Cardiac septum (tissue), 1 donor: ENCODE measurements at places on chromosomes 3 and 15. TPM values are rescaled to one million over a fixed set of nuclear protein-coding genes. Genes with fewer than 3 reads are reported as not detected.

GRCh38 chr3:121545049-121545573, 677 bp downstream of the POLQ start:
- DNase-seq = no peak

- no peak for DNase-seq
Measured at GRCh38 chr15:86483936-86484335, 404.3 kb downstream of the AGBL1 start.

DNA sequence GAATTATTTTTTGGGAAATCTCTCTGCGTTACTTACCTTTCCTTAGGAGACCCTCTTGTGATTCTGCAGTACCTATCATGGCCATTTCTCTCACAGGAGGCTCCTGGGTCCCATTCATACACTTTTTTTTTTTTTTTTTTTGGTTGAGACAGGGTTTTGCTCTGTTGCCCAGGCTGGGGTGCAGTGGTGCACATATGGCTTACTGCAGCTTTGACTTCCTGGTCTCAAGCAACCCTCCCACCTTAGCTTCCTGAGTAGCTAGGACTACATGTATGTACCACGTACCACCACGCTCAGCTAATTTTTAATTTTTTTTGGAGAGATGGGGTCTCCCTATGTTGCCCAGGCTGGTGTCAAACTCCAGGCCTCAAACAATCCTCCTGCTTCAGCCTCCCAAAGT, 36.1 kb downstream of the TRAK1 start:
- no peak for DNase-seq

The SSUH2 gene
- 2.4 TPM for total RNA-seq

DNA sequence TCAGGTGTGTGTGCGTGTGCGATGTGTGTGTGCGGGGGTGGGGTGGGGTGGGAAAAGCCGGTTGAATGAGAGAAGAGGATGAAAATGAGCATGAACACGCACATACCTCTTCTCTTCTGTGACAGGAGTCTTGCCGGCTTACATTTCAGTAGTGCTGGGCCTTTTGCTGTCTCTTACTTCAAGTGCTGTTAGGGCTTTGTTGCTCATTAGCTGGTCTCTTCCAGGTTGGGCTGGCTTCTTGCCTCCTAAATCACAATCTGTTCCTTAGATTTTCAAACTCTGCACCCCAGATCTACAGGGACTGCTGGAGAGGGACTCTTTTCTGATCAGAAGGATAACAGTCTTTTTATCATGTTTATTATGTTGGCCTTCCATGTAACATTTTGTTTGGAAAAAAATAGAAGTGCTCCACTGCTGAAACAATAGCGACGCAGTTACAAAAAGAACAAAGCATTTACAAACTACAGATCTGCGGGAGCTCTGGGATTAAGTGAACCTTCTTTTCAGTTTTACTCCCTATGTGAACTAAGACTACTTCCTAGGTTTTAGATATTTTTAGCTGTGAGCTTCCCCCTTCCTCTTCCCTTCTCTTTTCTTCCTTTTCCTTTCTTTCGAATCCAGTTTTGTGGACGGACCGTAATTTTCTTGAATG, 48.5 kb downstream of the USP13 start:
- DNase-seq = no peak

GRCh38 chr15:73832657-73833056, 40.7 kb upstream of the TBC1D21 start:
- no peak for DNase-seq

DNA sequence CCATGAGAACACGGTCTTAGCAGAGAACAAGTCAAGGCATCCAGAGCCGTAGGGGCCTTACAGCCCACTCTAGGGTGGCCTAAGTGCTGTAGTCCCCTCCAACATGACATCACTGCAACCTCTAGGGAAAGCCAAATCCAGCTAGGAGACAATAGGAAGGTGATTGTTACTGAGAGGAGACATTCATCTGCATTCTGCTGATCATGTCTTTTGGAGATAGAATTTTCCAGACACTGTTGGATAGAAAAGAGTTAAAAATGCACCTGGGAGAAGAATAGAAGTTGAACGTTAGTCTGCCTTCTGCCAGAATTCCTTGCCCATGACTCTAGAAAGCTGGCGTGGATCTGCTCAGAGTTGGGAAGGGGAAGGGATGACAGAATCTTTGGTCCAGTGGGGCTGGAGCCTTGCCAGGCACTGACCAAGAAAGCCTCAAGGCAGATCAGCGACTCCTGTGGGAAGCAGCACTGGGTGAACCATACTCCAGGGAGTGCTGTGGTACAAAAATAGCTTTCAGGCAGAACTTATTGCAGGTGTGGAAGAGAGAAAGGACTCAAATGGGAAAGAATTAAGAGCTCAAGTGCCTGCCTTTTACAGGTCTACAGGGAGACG, 44.8 kb upstream of the RAF1 start:
- DNase-seq = no peak

DNA sequence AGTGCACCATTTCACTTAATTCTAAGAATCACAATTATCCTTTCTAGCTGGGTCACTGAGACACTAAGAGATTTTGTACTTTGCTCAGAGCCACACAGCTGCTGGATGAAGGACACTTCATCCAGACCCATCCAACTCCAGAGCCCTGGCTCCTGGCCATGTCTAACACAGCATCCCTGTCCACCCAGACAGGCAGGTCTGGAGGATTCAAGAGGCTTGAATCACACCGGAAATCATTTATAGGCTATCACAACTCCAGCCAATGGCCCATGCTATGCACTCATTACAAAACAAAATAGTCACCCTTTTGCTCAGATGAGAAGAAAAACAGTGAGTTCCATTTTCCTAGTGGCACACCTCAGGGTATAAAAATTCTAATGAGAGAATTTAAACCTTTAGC, 198.2 kb upstream of the LMCD1 start:
- no peak for DNase-seq

- DNase-seq = no peak
Measured at GRCh38 chr15:54364961-54365360, 386.7 kb downstream of the UNC13C start.

GRCh38 chr3:59607656-59608055, 557.8 kb upstream of the CFAP20DC start:
- DNase-seq = no peak

- no peak for DNase-seq
Measured at GRCh38 chr3:16026753-16027152, 147.7 kb upstream of the GALNT15 start.

DNA sequence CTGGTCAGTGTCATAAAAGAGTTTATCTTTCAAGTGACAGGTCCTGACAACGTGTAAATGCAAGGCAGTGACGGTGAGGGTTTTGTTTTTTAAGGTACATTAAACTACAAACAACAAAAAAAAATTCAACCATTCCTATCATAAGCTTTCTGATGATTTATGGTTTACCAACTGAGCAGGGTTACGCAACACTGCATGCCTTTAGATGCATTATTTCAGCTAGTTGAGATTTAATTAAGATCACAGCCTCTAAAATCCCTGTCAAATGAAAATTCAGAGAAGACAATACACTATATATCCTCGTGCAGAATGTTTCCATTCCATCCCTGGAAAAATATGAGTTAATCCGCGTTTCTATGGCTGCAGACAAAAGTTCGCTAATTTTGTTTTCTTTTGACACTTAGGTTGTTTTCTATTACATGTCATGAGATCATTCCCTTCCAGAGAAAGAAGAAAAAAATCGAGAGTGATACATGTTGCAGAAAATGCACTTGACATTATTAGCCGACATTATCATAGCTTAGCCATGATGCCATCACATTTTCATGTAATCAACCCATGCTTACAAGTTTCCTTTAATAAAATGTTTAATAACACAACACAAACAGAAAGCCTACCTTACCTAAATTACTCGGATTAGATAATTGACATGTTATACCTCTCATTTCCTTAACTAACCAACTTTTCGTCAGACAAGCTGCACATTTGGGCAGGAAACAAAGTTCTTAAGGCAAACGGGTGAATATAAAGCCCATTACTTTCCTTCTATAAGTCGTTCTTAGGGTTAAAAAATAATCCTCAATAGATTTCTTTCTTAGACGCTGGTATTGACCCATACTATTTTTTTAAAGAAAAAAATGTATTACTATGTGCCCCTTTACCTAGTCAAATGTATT, 521.2 kb downstream of the FOXP1 start:
- DNase-seq = no peak

DNA sequence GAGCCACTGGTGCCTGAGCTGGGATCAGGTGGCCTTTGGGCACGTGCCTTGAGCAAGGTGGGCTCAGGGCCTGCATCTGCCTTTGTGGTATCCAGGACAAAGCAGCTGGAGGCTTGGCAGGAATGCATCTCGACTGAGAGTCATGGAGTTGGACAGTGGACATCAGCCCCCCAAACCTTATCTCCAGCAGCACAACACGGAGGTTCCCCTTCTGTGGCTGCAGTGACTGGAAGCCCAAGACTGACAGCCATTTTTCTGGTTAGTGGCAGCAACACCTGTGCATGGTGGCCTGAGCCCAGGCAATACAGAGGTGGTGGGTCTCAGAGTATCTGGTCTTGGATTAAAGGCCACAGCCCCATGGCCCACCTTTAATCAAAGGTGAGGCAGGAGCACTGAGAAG, 27.8 kb upstream of the TSEN2 start:
- DNase-seq = no peak
